ENCODE measurements at places on chromosomes 2 and 18.
A peak's percentile ranks its signal among the peaks of the same experiment; 100 is the strongest.

DNA sequence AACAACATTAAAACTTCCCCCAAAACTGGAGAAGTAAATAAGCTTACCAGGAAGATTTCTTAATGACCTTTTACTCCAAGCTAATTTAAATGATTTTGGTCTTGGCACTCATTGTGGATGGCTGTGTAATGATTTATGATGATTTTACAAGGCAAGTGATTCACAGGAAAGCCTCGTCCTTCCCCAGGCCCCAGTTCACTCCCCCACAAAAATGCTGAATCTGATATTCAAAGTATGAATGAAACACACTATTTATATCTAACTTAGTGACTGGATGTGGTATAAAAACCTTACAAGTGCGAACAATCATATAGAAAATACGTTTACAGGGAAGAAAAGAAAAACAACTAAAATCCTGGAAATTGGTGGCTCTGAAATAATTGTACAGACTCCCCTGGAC is 49.8 kb downstream of the ZNF516 start:
- no peak for DNase-seq

- DNase-seq = no peak
Observed at GRCh38 chr2:25306777-25307368, 34.9 kb downstream of the DNMT3A start.

GRCh38 chr2:171087547-171087946 is 73.1 kb downstream of the TLK1 start:
- DNase-seq = no peak

DNA sequence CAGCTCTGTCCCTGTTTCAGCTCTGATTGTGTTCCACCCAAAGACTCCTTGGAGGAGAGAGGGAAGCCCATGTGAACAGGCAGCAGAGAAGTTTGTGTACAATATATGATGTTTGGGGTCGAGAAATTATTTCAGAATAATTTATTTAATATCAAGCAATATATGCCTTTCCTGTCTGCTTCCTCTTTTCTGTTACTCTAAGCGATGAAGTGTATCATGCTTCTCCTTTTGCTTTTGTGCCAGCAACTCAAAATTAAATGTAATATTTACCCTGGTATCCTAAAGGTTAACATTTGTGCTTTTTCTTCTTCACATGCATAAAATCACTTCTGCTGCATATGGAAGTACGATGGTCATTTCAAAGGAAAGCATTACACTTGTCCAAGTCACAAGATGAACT is 2.4 kb upstream of the NTSR2 start:
- DNase-seq = no peak

- DNase-seq = peak; percentile 59
Observed at GRCh38 chr2:190180313-190181122, 118.0 kb upstream of the MSTN start.

GRCh38 chr2:118988706-118989105 is 46.7 kb downstream of the MARCO start:
- DNase-seq = no peak

- no peak for DNase-seq
Observed at GRCh38 chr18:21298351-21298750, 56.3 kb downstream of the GREB1L start.

DNA sequence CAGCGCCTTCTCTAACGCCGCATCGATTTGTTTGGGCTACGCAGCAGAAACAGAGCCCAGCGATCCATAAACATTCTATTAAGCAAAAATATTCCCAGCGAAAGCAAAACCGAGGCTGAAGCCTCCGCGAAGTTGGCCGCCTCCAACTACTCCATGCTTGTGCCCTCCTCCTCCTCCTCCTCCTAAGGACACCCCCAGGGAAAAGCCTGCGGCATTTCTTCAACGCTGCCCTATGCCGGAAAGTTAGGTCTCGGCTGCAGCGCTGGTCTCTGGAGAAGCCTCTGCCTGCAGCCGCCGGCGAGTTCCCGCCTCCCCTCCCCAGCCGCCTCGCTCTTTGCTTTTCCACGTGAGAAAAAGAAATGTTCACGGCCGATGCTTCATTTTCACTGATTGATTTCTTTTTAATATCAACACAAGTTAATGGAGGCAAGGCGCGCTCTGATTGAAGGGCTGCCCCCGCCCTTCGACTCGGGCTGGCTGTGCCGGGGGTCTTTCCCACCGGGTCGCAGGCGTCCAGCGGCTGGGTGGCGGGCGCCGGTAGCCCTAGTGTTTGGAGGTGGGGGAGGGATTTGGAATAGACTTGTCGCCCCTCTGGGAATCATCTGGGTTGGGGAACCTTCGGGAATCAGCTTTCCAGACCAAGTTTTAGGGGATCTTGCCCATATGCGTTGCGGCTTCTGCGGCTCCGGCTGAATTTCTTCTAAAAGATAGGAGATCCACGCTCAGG is 3.9 kb downstream of the NRP2 start:
- DNase-seq = no peak
